ENCODE measurements at places on chromosomes 3 and 15.

DNA sequence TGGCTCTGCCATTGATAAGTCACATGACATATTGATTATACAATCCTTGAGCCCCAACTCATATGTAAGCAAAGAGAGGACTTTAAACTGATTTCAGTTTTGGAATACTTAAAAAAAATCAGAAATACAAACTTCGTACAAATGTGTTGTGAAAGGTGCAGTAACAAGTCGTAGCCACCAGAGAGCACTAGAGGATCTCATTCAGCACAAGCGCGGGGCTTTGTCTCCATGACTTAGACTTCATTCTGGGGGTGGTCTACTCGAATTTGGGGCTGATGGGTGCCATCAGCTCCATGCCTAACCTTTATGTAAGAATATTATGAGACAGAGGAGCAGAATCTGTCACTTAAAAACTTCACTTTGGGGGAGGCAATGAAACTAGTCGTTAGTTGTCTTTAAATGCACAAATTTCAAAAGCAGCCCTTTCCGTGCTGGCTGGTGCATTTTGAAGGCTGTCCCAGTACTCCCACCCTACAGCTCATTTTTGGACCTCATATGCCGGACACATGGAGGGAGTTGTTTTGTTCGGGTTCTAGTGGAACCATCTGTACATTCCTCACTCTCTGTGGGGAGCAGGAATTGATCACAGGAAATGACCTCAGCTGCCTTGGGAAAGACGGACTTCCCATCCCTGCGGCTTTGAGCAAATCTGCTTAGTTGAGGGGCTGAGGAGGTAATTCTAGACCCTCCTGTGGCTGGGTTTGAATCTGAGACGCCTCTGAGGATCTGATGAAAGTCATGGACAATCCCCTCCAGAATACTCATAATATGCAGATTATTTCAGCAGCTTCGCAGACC, 27.5 kb upstream of the MASP1 start:
- DNase-seq, result no peak

DNA sequence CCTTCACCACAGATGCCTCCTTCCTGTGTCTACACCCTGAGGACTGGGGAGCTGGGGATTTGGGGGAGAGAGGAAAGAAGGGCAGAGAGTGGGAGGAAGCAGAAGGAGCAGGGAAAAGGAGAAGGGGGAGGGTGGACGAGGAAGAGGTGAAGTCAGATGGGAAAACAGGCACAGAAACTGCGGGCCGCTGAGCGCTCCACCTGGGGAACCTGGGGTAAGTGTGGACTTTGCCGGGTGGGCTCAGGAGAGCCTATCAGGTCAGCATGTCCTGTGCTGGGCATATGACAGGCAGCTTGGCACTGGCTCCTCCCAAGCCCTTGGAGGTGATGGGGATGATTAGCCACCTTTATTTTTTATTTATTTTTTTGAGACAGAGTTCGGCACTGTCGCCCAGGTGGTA, 62.6 kb downstream of the CORO2B start:
- no peak for DNase-seq

DNA sequence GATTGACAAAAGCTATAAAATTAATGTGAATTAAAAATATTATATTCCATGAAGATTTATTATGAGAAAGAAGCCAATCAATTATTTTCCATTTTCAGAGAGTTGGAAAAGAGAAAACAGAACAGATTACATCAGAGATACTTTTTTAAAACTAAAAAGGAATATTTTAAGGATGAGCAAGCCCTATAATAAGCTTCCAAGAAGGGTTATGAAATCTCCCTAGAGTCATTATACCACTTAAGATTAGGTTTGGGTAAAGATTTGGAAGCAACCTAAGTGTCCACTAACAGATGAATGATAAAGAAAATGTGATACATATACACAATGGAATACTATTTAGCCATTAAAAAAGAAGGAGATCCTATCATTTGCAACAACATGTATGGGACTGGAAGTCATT, 51.6 kb upstream of the FSIP1 start:
- DNase-seq, result no peak

DNA sequence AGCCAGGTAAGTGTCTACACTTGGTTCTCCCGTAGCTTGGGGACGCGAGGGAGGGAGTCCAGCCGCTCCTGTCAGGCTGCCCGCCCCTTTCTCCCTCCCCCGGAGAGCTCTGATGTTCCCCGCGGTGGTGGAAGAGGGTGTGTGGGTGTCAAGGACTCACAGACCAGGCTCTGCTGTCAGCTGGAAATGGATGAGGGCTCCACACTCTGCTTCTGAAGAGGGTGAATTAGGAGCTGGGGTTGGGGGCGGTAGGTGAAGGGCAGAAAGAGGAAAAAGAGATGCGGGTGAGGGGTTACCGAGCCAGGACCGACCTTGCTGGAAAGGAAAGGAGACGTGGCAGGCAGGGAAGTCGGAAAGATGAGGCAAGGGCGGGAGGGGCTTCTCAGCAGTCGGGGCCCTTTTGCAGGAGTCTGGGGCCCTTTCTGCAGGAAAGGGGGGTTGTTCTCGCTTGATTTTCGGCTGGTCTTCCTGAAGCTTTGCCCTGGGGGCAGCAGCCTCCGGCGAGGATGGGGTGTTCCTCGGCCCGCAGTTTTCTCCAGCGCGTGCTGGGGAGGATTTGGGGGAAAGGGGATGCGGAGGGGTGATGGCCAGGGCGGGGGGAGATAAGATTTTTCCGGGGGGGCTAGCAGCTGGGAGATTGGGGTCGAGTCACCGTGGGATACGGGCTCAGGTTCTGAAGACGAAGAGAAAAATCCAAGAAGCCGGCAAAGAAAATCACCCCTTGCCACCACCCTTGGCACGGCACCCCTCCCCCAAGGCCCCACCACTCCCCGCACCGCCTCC, 602 bp upstream of the BAHD1 start:
- DNase-seq, result no peak

GRCh38 chr3:112904786-112905185, 58.1 kb upstream of the CD200R1L start:
- DNase-seq, result no peak
